Stimulated activated CD8-positive, alpha-beta memory T cell treated with anti-CD3 and anti-CD28 coated beads, Interleukin-12 subunit alpha, Interleukin-12 subunit beta, amount 100 ng/mL, for 4 hours (primary cell): ENCODE measurements at places on chromosomes 13 and 19.

DNA sequence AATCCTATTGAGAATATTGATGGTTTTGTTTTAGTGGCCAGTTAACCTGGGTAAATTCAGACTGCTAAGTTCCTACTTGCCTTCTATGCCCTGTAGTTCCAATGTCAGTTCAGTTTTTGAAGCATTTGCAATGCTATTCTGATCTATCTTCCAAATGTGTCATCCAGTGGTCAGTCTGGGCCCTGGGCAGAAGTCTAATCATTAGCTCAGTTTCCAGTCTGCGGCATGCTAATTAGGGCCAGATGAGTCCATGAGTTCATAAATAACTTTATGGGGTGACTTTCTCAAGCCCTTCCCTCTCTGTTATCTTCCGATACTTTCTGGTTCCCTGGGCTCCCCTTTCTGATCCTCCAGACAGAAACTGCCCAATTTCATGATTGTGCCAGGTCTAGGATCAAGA lies 32.7 kb downstream of the FAM187B start:
- DNase-seq = no peak

- DNase-seq = peak; percentile 99
Measured at GRCh38 chr19:10960314-10961072, at the start of gene SMARCA4. Gene SMARCA4 (plus strand): TSS chr19:10961030. CDS start chr19:10984152, 23,122 bp downstream.

- no peak for DNase-seq
Measured at GRCh38 chr13:88623150-88623549, 952.0 kb downstream of the SLITRK5 start.

GRCh38 chr19:2192862-2193261 lies 29.1 kb downstream of the DOT1L start:
- DNase-seq = no peak

DNA sequence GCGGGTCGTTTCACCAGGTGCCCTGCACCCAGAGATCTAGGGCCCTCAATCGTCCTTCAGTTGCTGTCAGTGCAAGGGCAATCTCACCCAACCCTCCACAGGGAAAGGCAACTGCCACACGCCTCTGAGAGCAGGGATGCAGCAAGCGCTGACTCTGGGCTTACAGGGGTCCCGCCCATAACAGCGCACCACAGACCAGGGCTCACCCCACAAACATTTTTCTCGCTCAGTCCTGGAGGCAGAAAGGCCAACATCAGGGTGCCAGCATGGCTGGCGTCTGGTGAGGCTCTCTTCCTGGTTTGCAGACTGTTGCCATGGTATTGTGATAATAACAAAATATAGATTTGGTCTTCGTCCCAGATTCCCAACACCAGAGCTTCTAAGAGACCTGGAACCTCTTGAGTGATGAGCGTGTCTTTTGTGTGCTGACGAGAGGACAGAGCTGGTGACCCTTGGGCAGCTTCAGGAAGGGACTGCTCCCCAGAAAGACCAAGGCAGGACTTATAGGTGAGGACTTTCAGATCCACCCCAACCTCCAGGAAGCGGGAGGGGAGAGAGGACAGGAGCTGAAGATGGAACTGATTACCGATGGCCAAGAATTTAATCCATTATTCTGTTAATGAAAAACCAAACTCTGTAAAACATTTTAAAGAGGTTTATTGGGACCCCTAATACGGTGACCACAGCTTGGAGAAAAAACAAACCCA lies 51.3 kb downstream of the C13orf46 start:
- DNase-seq = no peak

DNA sequence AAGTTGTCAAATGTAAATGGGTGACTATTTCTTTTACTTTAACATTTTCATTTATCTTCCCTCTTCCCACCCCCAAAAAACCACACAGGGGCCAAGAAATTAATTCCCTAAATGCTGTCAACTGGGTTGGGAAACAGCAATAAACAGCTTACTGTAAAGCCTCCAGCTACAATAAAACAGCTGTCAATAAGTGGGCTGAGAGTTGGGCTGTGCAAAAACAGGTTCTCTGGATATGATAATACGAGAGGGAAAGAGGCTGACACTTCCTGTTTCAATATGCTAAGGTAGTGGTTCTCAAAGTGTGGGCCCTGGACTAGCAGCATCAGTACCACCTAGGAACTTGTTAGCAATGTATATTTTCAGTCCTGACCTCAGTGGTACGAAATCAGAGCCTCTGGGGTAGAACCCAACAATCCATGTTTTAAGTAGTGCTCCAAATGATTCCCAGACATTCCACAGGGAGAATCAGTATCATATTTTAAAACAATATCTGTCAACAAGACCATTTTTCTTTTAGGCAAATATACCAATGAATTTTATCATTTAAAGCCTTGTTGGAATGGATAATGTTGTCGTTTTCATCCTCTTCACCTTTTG lies 8.4 kb downstream of the PCDH9 start:
- no peak for DNase-seq

DNA sequence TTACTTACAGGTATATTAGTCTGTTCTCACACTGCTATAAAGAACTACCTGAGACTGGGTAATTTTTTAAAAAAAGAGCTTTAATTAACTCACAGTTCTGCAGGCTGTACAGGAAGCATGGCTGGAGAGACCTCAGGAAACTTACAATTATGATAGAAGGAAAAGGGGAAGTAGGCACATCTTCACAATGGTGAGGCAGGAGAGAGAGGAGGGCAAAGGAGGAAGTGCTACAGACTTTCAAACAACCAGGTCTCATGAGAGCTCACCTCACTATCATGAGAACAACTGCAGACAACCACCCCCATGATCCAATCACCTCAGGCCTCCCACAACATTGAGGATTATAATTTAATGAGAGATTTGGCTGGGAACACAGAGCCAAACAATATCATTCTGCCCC lies 511.7 kb downstream of the SLITRK6 start:
- no peak for DNase-seq

DNA sequence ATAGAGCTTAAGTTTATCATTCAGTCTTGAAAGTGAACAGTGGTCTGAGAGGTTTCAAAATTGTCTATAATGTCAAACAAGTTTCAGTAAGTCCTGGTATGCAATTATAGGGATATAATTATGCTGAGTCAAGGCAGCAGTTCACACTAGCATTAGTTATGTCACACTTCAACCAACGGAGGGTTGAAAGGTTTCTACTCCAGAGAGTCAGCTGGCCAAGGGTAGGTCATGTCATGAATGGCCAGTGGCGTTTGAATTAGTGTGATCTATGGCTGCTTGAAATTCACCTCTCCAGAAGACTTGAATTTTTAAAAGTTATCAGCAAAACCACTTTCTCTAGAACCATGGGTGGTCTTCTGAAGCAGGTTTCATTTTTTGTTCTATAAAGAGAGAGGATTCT lies 108.6 kb downstream of the TNFRSF19 start:
- no peak for DNase-seq

- no peak for DNase-seq
Measured at GRCh38 chr19:11538232-11539036, at the start of gene CNN1. Gene CNN1 (plus strand): TSS chr19:11538851. CDS start chr19:11538928, 77 bp downstream.

- DNase-seq = peak; percentile 12
Measured at GRCh38 chr19:21483589-21484170, 21.7 kb upstream of the ZNF429 start.

DNA sequence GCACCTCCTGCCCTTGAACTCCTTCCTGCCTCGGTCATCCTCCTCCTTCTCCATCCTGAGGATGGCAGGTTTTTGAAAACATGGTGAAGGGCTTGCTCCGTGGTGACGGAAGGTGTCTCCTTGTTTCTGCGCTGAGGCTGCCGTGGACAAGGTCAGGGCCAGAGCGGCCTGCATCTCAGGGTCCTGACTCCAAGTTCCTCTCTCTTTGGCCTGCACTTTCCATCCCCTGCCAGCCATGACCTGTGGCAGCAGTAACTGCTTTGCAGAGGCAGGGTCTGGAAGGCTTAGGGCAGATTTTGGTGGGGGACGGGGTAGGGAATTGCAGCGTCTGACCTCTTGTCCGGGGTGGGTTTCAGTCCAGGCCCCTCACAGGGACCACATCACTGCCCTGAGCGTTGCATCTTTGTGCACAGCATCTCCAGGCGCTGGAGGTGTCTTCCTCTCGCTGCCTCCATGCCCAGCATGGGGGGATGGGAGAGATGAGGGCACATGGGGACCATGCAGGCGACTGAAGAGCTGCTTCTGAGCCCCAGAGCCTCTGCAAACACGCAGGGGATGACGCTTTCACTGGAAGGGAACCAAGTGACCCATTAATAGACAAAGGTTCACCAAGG lies 216.8 kb downstream of the TEX29 start:
- DNase-seq = no peak
